ENCODE measurements at places on chromosomes 11 and 22. TPM values are rescaled to one million over a fixed set of nuclear protein-coding genes. Genes with fewer than 3 reads are reported as not detected.

OR4A16 gene
- total RNA-seq = not detected

GRCh38 chr22:27107824-27108223 is 450.4 kb downstream of the MIAT start:
- DNase-seq = peak; percentile 94

GRCh38 chr11:121347094-121347493 is 54.5 kb downstream of the SC5D start:
- no peak for DNase-seq

GRCh38 chr11:8008212-8008611 is 21.1 kb downstream of the EIF3F start:
- DNase-seq = no peak

- DNase-seq = no peak
These were observed 11.3 kb downstream of the USP35 start for GRCh38 chr11:78200061-78200460.

DNA sequence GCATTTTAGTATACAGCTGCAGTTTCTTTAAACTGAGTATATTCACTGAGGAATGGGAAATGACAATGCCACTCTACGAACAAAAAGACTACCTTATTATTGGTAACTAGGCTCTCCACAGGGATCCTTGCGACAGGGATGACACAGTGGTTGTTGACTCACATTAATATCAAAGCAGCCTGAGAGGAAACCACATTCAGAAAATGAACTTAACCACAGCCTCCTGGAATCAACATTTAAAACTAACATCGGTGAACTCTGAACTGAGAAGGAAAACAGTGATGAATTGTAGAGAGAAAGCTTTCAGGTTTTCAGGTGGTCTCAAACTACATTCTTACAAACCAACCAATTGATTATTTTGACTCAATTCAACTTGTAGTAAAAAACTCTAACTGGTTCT is 90.3 kb upstream of the MTMR2 start:
- peak; percentile 61 for DNase-seq

Measured in IMR-90 (cell line).